ENCODE measurements at places on chromosomes 12 and 14.

- no peak for DNase-seq
Observed at GRCh38 chr14:30134936-30135335, 207.3 kb upstream of the PRKD1 start.

GRCh38 chr14:24171422-24172260, at the start of gene REC8:
Gene REC8 (plus strand): TSS chr14:24172080. CDS start chr14:24172553, 473 bp downstream.
- DNase-seq = peak; percentile 65

GRCh38 chr12:132610051-132610759, at the start of gene LRCOL1:
Gene LRCOL1 (minus strand): TSS chr12:132610582. CDS start chr12:132606251, 4,331 bp downstream.
- no peak for DNase-seq

DNA sequence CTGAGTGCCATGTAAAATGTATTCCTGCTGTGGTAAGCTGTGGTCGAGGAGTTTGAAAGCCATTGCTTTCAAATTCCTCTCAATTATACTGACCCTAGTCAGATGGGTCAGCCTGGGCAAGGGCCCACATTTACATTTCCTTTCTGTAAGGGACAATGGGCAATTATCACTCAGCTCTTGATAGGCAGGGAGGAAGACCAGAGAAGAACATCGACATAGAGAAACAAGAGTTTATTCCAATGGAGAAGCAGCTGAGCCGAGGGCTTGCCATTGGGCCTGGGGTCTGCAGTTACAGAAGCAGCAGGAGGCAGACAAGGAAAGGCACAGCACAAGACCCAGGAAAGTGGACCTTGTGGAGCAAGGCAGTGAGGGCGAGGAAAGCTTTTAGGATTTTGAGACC, 9.7 kb downstream of the NRIP2 start:
- no peak for DNase-seq

GRCh38 chr14:65356327-65356836, 56.1 kb upstream of the FUT8 start:
- peak; percentile 6 for DNase-seq

GRCh38 chr12:78878459-78878858, 13.9 kb downstream of the SYT1 start:
- no peak for DNase-seq

DNA sequence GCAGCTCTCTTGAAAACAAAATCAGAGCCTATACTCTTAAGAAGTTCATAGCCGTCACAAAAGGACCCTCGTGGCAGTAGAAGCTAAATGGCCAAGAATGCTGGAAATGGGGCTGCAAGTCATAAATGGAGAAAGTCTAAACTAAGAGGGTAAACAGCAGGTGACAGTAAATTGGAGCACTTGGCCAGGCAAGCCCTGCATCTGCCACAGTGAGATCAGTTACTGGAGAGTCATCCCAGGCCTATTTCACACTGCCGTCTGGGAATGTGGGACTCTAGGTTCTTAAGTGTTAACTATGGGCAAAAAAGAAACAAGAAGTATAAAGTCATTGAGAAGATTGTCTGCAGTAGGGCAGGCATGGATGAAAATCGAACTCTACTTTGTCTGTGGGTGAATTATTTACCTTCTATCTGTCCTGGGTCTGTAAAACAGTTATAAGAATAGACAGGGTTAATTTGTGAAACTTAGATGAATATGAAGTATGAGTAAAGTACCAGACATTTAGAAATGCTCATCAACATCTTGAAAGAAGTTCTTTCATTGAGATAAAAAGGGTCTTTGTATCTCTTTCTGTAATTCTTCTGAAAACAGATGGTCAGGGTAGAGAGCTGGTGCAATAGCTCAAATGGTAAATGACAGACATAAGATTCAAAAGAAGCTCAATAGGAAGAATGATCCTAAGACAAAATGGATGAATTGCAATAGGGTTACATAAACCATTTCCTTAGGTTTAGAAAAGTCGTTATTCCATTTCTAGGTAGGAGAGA, 792.5 kb downstream of the DIO2 start:
- no peak for DNase-seq

DNA sequence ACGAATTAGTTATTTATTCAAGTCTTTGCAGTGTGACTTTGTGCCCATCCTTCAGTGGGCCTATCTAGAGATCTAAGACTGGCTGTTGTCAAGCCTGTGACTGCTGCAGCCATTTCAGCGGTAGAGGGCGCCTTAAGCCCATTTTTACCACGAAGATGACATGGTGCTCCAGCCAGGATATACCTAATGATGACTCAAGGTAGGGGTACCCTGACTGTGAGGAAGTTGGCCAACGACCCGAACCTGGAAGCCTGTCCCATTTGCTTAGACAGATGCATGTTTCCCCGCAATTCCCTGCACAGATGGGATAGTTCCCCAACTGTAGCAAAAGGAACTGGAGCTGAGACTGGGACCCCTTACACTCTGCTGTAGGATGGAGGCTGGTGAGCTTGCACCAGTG, 41.3 kb downstream of the RAB3IP start:
- DNase-seq = no peak

DNA sequence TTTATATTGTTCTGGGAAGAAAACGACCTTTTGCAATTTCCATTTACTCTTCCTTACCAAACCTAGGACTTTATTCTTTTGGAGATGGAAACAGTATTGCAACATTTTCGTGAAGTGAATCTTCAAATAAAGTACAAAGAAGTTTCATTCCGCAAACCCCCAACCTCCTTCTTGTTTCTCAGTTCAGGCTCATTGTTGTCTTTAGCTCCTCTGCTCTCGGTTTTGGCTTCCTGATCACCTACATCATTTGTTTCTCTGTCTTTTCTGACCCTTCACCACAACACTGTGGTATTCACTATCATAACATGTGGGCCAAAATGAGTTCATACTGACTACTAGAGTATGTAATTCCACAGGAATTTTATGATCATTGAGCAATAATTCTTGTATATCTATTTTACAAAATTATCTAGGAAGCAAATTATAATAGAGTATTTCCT, 266.8 kb downstream of the ADAMTS20 start:
- no peak for DNase-seq

- no peak for DNase-seq
Observed at GRCh38 chr12:121224591-121224990, 14.7 kb downstream of the P2RX4 start.

GRCh38 chr12:54005853-54006558, 2.8 kb upstream of the HOXC8 start:
- DNase-seq = peak; percentile 86

DNA sequence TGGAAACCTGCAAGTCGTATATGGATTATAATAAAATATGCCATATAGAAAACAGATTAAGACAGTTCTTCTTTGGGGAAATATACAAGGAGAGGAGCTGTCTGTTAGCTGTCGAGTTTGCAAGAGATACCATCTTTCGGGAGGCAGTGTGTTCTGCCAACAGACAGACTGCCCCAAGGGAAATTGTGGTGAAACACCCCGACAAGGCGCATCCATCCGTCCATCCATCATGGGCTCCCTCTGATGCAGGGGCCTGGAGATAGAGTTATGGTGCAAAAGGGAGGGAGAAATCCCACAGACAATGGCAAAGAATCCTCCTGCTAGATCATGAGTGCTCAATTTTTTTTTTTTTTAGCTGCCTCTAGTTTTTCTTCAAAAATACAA, 156.3 kb downstream of the DPF3 start:
- DNase-seq = no peak

DNA sequence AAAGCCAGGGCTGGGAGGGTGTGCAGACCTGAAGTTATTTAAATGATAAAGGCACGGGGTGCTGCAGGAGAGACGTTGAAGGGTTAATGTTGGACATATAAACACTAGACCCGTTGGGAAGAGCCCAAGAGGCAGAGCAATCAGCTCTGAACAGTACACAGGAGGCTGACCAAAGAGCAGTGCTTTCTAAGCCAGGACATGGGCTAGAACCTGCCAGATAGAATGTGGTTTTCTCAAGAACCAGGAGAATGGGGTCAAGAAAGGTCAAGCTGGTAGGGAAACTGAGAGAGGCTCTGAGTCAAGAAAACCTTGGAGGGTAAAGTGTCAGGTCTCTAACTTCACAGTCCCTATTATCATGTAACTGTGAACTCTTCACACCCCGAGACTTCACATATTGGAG, 143.2 kb upstream of the EEA1 start:
- DNase-seq = no peak

DNA sequence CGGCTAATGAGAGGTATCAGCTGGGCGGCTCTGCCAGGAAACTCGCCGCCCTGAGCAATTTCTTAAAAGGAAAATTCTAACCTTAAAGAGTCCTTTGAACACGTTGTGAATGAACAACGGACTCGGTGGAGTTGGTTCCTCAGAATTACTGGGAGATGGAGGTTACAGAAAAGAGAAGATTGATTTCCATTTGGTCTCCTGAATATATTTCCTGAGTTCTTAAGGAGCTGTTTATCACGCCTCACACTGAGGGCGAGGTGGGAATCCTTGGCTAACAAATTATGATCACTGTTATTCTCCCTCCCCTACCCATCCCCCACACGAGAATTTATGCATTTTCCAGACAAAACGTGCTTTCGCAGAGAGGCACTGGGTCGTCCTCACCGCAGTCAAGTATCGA, 194.5 kb upstream of the C14orf180 start:
- DNase-seq = no peak

GRCh38 chr14:59343585-59343984, 121.6 kb downstream of the GPR135 start:
- DNase-seq = no peak

- no peak for DNase-seq
Observed at GRCh38 chr14:104228221-104228620, 89.8 kb downstream of the KIF26A start.

- no peak for DNase-seq
Observed at GRCh38 chr12:123516216-123516780, 17.2 kb downstream of the RILPL1 start.

DNA sequence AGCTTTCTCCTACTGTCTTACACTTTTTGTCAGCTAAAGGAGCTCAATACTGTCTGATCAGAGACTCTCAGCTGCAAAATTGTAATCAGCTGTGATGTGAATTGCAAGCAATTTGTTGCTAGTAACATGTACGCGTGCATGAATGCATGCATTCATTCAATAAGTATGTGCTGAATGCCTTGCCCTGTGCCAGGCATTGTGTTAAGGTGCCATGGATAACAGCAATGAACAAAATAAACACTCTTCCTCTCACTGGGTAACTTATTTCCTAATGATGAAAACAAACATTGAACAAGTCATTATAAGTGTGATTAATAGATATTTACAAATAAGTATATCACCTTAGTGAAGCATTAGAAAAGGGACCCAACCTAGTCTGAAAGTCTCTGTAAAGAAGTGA, 163.2 kb upstream of the ARID2 start:
- DNase-seq = no peak

- no peak for DNase-seq
Observed at GRCh38 chr12:94793191-94793595, 142.8 kb upstream of the TMCC3 start.

- peak; percentile 76 for DNase-seq
Observed at GRCh38 chr12:8108808-8109398, 14.5 kb upstream of the CLEC4A start.

GRCh38 chr12:71581206-71581605, 82.4 kb downstream of the ZFC3H1 start:
- DNase-seq = no peak

- DNase-seq = no peak
Observed at GRCh38 chr12:120680165-120680738, 6.7 kb upstream of the MLEC start.

- DNase-seq = no peak
Observed at GRCh38 chr14:101812071-101812470, 50.6 kb downstream of the PPP2R5C start.

- no peak for DNase-seq
Observed at GRCh38 chr12:52090291-52090690, 10.8 kb downstream of the SMIM41 start.

GRCh38 chr12:66744461-66744860, 65.6 kb upstream of the GRIP1 start:
- no peak for DNase-seq

DNA sequence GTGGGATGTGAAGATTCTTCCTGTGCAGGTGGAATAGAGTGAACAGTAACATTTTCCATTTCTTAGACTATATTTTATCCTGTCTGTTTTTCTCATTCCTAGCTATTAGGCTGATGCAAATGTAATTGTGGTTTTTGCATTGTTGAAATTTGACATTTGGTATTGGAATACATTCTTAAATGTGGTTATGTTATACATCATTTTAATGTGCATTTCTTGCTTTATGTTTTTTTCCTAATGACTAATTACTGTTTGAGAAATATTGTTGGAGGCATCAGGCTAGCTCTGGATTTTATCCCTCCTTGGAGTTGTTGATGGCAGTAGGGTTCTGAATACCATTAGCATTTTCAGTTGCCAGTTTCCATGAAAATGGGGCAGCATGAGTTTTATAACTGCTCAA, 75.9 kb upstream of the GNG2 start:
- no peak for DNase-seq

- no peak for DNase-seq
Observed at GRCh38 chr14:51168215-51168613, 71.8 kb upstream of the TMX1 start.

DNA sequence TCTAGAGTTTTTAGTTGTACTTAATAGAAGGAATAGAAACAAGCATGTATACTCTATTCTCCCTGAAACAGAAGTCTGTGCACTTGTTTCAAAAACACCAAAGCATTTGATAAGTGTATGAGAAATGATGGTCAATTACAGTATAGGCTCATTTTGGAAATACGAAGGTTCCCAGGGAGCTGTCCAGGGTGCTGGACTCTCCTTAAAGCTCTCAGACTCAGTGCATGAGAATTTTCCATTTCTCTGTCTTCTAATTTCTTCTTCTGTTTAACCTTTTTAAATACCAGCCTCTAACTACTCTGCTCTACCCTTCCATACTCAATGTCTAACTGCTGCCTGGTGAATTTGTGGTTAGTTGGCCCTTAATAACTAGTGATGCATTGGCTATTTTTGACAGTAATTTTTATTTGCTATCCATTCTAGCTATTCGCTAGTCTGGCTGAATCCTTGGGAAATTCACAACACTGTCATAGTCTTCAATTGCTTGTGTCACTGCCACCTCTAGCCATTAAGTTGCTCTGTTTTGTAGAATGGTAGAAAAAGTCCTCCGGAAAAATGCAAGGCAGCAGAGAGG, 229.2 kb downstream of the NRXN3 start:
- no peak for DNase-seq

GRCh38 chr14:76502638-76503037, 126.7 kb downstream of the ESRRB start:
- no peak for DNase-seq

DNA sequence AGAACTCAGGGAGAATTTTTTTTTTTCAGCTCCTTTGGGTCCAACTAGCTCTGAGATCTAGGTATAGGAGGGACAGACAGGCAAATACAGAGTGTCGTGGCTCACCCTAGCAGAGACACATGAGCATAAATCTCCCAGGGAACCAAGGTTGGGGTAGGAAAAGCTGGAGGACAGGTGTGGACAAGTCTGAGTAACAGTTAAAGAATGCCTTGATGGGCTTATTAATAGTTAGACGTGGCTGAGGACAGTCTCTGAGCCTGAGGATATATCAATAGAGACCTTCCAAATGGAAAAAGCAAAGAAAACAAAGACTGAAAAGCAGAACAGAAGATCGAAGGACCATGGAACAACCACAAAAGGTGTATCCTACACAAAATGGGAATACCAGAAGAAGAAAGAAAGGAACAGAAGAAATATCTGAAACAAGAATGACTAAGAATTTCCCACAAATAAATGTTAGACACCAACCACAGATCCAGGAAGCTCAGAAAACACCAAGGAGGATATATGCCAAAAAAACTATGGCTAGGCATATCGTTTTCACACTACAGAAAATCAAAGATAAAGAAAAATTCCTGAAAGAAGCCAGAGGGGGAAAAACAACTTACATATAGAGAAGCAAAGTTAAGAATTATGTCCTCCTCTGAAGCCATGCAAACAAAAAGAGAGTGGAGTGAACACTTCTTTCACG, 80.9 kb downstream of the PTPRB start:
- DNase-seq = no peak
